Kidney glomerular epithelial cell (primary cell): ENCODE measurements at places on chromosomes 4 and X.

DNA sequence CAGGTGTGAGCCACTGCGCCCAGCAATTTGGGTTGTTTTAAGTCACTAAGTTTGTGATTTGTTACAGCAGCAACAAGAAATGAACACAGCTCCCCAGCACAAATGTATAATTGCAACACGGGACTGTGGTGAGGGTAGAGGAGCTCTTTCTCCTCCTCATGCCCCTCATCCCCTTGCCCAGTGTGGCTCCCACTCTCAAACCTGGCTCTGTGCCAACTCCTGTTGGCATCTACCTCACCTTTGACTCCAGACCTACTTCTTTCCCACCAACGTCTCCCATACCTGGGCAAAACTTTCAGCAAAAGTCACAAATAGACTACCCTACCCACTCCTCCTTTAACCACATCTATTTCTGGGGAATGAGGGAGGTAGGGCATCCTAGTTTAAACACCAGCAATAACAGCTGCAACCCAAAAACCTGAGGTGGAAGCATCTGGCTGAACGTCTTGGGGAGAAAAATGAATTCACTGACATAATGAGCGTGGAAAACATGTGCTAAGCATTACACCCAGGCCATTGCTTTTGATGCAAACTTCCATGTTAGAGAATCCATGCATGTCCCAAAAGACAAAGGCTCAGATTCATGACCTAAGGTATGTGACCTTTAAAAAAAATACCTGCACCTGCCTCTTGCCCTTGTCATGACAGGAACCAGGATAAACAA lies 19.2 kb downstream of the LNX1 start:
- no peak for DNase-seq

GRCh38 chr4:21102667-21103066 lies 402.4 kb downstream of the PACRGL start:
- no peak for DNase-seq

GRCh38 chr4:163042306-163042705 lies 124.4 kb downstream of the NAF1 start:
- no peak for DNase-seq

DNA sequence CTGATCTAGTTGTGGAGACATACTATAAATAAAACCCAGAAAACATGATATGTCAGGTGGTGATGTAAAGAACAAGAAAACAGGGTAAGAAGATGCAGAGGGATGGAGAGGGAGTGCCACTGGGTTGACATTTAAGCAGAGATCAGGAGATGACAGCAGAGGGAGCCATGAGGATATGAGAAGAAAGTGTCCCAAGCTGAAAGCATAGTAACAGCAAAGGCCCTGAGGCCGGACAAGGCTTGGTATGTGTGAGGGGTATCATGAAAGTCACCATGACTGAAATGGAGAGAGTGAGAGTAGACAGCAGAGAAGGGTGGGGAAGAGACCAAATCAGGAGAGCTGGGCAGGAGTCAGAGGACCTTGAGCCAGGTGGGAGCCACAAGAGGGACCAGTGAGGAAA lies 3.4 kb downstream of the GPKOW start:
- no peak for DNase-seq

DNA sequence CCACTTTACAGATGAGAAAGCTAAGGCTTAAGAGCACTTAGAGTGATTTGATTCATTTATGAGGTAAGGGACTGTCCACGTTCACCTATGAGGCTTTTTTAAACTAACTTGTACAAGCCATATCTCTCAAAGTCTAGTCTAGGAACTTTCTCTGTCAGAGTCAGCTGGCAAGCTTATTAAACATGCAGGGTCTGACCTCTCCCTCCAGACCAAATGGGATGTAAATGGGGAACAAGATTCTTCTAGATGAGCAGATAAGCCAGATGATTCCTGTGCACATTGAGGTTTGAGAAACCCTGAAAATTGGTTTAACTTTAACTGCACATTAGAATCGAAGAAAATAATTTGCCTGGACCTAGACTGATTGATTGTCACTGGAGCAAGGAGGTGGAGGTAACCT lies 160.0 kb upstream of the SPRY1 start:
- DNase-seq, result no peak

DNA sequence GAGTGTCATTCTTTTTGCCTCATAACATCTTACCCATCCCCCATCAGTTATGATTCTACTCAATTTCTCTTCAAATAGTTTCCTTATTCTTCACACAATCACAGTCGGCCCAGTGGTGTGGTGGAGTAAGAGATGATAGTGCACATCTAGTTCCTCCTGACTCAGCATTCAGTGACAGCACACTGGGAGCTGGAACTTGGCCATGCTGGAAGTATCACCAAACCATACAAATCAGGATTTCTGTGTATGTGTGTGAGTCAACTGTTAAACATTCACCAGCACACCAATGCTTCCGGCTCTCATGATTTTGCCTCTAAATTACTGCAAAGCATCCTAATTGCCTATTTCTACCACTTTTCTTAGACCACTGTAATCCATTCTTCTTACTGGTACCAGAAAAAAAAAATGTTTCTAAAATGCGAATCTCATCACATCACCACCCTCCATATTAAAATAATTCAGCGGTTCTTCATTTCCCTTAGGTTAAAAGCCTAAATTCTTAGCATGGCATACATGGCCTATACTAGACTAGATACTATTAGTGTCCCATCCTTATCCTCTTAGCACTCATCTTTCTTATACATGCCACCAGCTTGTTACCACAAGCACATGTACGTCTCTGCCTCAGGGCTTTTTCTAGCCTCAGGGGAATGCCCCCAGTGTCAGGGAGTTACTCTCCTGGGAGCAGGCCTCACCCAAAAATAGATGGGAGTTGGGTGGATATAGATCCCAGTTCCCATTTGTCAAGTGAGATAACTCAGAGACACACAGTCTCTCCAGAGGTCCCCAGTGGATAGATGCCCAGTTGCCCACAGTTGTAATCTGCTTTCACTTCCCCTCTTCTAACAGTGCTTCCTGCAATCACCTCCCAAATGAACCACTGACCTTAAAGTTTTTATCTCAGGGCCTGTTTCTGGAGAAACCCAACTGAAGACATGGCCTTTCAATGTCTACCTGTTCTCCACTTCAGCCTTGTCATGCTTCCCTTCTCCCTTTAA lies 49.2 kb upstream of the DDX53 start:
- DNase-seq, result peak; percentile 69

DNA sequence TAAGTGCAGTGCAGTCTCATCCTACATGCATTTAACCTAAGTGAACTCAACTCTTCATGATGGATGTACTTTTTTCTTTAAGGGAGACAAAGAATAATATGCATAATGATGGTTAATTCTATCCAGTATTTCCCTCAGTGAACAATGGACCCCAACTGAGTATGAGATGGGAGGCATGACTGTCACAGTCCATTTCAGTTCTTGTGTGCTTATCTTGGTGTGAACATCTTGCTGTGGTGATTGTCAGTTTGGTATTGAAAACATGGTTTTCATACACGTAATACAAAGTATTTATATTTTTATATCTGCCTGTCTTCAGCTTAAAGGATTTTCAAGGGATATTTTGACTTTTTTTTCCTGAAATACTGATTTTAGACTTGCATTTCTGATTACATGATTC lies 72.0 kb upstream of the NDUFC1 start:
- no peak for DNase-seq

DNA sequence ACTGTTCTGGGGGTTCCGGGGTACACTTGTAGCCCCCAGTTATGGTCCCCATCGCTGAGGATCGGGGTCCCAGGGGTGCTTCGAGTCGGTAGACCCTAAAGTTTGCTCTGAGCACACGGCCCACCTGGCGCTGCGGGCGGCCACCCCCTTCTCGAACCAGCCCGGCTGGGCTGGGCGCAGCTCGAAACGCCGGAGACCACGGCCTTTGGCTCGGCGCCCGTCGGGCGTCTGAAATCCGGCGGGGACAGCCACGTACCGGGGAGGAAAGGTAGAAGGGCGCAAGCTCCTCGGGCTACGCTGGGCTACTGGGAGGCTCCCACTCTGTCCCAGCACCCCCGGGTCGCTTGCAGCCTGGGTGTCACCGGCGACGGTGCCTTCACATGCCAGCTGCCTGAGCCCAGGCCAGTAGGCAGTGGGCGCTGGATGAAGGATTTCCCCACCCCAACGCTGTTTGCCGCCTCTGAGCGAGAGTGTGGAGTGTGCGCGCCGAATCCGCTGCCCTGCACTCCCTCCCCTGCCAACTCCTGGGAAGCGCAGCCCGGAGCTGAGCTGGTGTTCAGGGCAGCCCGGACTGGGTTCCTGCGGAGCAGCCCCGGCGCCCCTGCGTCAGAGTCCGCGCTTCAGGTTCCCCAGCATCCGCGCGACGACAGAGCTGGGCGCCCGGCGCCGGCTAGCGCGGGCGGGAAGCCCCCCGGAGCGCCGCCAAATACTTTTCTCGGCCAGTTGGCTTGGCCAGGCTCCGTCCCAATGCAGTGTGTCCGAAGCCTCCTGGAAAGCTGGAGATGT lies 637 bp downstream of the MAMLD1 start:
- DNase-seq, result no peak

DNA sequence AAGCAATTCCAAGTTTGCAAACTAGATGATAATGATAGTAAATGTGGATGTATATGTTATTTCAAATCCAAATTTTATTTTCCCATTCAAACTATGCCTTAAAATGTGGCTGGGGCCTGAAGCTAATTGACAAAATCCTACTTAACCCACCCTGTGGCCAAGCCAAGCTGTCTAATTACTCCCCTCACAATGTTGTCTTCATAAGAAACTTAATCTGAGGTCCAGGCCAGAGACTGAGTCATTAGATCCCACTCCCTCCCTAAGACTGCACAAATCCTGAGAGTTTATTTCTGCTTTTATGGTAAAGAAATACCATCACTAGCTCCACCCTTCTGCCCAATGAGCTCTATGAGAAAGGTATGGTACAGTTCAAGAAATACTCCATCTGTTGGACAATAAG lies 16.6 kb downstream of the SMPX start:
- no peak for DNase-seq

DNA sequence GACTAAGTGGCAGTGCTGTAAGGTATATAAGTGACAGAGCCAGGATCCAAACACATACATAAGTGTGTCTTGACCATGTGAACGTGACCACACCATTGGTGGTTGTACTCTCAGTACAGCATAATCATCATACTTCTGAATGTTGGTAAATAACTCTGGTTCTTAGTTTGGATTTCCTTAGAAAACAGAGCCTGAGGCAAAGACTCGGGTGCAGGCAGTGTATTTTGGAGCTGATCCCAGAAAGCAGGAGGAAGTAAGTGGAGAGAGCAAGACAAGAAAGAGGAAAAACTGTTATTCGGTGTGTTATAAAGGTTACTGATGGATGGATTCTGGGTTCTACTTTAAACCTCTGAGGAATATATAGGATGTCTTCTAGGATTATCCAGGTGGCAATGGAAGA lies 127.9 kb downstream of the SLC39A8 start:
- no peak for DNase-seq

- no peak for DNase-seq
Measured at GRCh38 chrX:135572436-135572835, 52.0 kb downstream of the INTS6L start.

DNA sequence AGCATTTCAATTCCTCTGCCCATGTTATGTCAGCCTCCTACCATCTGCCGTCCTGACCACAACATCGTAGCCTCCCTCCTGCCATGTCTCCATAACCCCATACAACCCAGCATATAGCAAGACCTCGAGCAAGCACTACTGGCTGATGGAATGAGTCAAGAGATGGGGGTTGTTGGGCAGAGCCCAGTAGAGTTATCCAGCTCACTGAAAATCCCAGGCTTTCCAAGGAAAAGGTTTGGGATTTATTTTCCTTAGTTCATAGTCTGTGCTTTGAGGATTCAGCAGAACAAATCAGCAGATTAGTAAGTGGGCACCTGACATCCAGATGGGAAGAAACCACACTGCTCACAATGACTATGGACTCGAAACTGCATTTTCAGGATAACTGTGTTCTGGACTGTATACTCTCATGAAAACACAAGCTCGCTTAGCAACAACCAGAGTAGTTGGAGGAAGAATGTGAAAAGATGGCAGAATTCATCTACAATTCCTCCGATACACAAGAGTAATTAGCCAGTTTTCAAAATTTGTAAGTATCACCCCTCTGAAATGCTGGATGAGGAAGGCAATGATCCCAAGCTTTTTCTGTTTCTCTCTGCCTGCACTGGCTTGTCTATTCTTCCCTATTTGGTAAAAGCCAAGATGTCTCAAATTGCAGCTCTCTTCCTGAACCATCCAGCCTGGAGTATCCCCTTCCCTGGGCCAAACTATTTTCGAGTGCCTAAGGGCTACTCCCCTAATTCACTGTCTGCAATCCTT lies 186.2 kb upstream of the TBL1X start:
- no peak for DNase-seq

- DNase-seq, result no peak
Measured at GRCh38 chrX:69097451-69098236, 67.6 kb downstream of the PJA1 start.
